ENCODE measurements at places on chromosomes 1 and 21.

- DNase-seq: no peak
Measured at GRCh38 chr1:69401879-69402278, 165.8 kb upstream of the LRRC7 start.

- no peak for DNase-seq
Measured at GRCh38 chr1:239269706-239270105, 116.7 kb upstream of the CHRM3 start.

DNA sequence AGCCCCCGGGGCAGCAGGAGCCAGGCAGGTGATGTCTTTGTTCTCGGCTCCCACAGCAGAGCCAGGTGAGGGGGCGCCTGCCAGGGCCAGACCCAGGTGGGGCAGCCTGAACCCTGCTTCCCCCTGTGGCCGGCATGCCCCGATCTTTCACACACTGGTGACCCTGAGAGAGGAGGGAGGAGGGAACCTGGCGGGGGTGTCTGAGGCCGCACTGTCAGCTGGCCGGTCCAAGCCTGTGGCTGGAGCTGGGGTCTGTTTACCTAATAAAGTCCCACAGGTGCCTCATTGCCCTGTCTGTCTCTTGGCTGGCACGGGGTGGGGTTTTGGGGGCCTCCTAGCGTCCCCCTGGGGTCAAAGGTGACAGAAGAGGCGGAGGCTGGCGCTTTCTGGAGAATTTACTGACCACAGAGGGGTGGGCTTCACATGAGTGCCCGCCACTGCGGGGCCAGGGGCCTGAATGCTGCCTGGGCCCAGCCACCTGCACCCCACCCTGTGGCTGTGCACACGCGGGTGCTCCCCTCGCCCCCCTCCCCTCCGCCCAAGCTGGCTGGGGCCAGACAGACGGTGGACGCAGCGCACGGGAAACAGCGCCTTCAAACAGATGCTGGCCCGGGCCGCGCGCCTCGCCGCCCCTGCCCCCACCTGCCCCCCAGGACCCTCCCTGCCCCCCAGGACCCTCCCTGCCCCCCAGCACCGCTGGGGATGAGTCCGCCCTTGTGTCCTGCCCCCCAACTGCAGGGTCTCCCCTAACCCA is 5.8 kb downstream of the TMEM240 start:
- no peak for DNase-seq

- no peak for DNase-seq
Measured at GRCh38 chr1:198919667-198920398, 281.0 kb downstream of the PTPRC start.

DNA sequence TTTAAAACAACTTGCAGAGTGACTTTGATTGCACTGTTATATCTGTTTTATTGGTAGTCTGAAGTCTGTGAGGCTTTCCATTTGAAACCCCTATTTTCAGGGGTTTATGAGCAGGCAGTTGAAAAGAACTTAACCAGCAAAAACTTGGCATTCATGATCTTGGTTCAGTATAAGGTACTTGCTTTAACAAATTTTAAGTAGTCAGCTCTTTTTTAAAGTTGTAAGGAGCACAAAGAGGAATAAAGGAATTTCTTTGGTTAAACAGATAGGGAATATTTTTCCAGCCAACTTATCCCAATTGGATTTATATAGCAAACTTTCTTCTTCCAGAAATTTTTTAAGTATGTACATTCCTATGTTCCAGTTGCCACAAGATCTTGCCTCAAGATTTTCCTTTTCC is 138.2 kb downstream of the RASAL2 start:
- no peak for DNase-seq

DNA sequence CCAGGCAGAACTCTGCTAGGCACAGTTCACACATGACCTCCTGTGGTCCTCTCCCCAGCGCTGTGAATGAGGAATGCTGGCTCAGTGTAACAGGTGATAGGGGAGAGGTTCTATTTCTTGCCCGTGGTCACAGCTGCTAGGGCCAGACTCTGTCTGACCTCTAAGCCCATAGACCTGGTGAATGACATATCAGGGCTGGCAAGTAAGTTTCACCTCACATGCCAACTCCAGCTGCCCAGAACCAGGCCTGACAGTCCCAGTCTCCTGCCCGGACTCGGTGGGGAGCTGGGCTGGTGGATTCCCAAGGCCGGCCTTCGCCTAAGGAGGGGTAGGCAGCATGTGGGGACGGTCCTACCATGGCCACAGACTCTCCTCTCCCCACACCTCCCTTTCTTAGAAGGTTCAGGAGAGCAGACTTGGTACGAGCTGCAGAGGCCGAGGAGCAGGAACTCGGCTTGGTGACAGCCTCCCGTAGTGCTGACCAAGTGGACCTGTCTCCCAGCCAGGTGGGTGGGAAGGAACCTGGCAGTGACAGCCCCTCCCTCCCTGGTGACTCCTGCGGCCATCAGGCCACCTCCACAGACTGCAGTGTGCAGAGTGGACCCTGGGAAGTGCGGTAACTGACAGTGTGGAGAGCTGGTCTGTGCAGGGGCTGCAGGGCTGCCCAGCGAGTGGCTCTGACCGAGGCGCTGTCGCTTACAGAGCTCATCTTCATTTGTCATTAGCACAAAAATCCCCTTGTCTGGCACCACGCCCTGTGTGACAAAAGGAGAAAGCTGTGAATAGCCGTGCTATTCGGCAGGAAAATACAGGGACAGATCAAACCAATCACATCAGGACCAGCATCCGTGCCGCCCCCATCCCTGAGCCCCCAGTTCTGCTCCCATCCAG is 74.6 kb downstream of the SCCPDH start:
- no peak for DNase-seq

- no peak for DNase-seq
Measured at GRCh38 chr1:212288615-212289014, 3.4 kb downstream of the PPP2R5A start.

DNA sequence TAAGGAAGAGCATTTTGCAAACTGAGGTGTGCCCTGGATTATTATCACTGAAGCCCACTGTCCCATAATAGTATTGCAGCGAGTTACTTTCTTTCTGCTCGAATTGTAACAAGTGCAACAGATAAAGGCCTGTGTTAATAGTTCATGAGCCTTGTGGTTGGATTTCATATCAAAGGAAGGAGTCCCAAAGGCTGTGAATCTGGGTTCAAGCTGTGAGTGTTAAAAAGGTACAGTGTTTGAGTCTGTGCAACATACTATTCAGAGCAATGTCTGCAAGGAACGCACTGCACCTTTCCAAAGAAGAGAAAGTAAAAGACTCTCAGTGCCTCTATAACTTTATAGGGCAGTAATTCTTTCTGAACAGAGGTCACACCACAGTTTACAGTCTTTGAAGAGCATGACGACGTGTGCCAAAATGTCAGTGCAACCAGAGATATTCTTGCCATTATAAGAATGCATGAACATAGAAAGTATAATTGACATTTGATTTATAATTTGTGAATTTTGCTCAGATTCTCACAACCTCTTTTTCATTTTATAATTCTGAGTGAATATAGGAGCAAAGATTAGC is 79.1 kb downstream of the CDC7 start:
- no peak for DNase-seq

- DNase-seq: no peak
Measured at GRCh38 chr1:19206947-19207346, 3.1 kb downstream of the UBR4 start.
